AG08395 (cell line): ENCODE measurements at places on chromosomes 13 and 19.

GRCh38 chr13:98847780-98848179 lies 95.3 kb upstream of the SLC15A1 start:
- no peak for DNase-seq

- DNase-seq: peak; percentile 42
Measured at GRCh38 chr19:4390017-4390566, 10.3 kb downstream of the SH3GL1 start.

- DNase-seq: peak; percentile 55
Measured at GRCh38 chr13:44368062-44368591, 5.5 kb upstream of the SERP2 start.

DNA sequence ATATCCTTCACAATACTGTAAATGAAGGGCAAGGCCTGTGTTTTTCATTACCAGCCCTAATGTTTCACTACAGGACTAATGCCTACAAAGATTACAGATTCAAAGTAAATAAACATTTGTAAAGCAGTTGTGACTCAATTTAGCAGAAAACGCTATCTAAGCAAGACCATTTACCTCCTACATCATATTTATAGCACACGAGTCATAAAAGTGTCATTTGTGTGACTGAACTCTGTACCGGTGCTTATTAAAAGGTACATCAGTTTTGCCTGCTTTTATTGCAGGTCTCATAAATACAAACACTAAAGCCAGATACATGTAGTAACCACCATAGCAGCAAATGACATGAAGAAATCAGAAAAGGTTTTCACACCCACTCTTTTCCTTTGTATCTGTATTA lies 61.5 kb upstream of the SLC15A1 start:
- no peak for DNase-seq

DNA sequence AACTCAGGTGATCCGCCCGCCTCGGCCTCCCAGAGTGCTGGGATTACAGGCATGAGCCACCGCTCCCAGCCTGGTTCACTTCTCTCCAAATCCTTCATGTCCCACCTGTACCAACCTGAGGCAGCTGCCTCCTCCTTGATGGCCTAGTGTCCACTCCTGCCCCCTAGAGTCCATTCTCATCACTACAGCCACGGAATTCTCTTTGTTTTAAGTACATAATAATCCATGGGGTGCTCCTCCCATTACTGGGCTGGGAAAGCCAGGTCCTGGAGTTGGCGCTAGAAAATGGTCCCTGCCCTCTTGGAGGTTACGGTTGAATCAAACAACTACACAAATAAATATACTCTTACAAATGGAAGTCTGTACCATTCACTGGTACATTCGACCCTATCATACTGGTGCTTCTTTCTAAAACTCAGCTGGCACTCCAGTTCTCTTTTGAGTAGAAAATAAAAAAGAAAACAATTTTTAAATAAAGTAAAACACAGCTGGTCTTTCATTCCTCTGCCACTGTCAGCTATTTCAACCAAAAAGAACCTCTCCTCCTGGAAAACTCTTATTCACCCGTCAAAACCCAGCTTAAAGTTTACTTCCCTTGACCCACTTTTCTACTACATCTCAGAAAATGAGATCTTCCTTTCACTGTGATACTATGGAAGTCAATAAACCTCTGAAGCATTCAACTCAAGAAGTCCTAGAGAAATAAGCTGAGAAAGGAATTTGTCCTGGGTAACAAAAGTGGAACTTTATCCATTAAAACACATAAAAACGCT lies 22.4 kb upstream of the ARHGEF18 start:
- no peak for DNase-seq

DNA sequence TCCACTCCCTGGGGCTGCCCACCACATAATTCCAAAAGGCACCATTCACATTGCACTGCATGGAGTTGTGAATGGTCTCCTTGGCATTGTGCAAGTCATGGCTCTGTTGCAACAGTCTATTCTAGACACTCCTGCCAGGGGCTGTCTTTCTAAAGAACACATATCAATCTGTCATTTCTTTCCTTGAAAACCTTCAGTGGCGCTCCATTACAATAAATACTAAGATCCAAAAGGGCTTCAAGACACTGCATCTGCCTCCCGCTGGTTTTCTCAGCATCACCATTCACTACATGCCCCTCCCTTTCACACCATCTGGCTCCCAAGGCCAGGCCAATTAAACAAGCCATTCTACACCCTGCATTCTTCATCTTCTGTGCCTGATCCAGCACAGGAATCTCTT lies 32.2 kb upstream of the TM9SF2 start:
- no peak for DNase-seq

GRCh38 chr13:68107667-68108066 lies 877.5 kb upstream of the PCDH9 start:
- no peak for DNase-seq

DNA sequence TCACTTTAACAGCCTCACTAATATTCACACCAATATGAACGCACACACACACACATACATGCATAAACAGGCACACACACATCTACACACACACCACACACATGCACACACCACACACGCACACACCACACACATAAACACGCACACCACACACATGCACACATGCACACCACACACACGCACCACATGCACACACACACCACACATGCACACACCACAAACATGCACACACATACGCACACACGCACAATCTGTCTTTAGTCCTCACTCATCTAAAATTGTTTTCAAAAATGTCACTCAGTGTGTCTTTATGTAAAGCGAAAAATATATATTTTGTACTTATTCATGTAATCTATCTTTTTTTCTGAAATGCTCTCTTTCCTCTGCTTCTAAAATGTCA lies 158.1 kb upstream of the SGCG start:
- no peak for DNase-seq

DNA sequence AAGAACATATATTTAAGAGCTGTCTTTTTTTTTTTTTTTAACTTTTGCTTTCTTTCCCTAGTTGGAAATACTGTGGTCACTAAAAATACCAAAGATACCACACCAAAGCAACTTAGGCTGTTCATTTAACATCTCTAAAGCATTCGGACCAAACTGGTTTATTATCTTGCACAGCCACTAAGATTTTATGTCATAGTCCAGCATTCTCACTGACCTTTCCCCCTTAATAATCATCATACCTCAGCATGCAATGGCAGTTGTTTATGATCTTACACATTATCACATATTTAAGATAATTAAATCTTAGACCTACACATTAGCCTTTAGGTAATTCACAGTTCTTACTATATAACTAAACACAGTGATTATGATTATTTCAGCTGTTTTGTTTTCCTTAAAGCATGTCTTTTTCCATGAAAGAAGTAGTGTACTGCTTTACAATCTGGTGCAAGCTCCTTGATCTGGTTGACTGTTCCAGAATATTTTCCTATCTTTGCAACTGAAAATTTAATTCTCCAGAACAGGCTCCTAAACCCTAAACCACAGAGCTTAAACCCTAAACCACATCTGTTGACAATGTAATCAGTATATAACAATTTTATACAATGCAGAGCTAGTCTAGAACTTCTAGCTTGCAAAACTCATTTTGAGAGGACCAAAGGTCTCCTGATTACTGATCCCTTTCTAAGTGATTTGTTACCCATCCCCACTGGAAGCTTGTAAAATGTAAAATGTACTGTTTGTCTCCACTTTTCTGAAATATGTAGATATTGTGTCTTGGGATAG lies 74.2 kb downstream of the CDK8 start:
- DNase-seq: no peak

DNA sequence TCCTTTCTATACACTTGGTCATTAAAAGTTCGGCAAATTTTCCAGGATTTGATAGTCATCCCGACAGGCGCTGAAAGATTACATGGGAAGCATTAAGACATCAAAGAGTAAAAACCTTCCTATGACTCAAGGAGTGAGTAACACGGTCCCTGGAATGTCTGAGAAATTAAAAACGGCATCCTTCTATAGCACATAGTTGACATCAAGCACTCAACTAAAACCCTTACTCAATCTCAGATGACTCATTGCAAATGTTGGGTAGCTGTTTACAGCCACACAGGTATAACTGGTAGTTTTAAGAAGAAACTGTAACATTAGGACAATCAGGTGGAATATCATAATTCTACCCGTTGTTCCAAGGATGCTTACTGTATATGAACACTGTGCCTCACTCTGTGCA lies 6.4 kb upstream of the LGALS13 start:
- DNase-seq: no peak

GRCh38 chr19:17495639-17496296 lies 15.7 kb upstream of the PGLS start:
- DNase-seq: no peak
